ENCODE measurements at places on chromosomes 16 and 17.
A peak's percentile ranks its signal among the peaks of the same experiment; 100 is the strongest.

DNA sequence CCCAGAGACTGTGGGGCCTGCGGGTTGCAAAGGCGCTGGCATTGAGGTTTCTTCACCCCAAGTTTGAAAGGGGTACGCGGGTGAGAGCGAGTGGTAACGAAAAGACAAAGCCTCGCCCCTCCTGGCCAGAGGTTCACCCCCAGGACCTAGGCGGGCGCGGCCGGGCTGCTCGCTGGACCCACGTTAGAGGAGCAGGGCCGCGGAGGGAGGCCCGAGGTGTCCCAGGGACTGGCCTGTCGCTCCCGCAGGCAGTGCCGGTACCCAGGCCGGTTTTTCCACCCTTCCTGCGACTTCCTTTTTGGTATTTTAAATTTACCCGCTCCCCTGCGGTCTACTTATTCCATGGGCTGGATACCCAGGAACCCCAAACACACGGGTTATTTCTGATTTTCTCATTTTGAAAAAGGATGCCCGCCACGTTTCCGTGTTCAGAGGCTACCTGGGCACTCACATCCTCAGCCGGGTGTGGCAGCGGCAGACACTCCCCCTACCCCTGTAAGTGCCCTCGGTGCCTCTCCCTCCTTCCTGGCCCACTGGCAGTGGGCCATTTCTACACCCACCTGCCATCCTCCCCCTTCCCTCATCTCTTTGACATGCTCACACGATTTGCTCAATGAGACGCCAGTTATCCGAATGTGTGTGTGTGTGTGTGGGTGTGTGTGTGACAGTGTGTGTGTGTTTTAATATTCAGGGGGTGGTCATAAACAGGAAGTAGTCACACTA lies 1.6 kb upstream of the FOXL1 start:
- no peak for DNase-seq

DNA sequence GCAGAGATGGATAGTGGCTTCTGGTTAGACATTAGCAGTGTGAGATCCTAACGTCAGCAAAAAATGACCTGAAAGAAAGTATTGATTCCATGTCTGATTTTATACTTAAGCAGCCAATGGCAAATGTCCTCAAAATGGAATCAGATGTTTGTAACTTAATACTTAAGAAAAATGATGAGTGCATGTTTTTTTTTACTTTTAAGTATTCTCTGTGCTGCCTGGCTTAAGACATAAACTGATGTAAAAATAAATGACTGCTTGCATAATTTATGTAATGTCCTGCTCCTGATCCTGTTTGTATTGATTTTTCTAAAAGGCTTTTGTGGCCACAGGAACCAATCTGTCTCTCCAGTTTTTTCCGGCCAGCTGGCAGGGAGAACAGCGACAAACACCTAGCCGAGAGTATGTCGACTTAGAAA lies 7.4 kb downstream of the CBFB start:
- peak; percentile 79 for DNase-seq

DNA sequence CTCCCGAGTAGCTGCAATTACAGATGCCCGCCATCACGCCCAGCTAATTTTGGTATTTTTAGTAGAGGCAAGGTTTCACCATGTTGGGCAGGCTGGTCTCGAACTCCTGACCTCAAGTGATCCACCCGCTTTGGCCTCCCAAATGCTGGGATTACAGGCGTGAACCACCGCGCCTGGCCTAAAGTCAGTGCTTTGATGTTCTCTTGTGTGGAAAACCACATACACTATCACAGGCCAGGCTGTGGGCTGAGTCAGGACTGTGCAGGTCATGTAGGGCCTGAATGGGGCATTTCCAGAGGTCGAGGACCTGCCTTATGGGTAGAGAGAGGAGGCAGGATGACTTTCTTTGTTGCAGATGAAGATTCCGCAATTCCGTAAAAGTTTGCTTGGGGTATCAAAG lies 5.1 kb upstream of the MT3 start:
- no peak for DNase-seq

DNA sequence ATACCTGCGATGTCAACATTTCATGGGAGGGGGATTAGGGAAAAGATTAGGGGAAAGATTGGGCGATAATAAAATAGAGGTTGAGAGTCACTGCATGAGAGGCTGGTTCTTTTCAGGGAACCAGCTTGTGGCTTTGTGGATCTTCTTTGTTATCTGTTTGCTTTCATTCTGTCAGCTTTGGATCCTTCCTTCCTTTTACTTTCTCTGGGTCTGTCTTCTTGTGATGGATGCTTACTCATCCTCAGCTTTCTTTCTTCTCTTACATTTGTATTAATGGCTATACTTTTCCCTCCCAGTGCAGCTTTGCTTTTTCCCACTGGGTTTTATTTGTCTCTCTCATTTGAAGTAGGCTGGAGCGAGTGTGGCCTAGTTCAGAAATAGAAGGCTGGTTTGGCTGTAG lies 47.1 kb downstream of the RPTOR start:
- DNase-seq: no peak

GRCh38 chr17:71735893-71736292 lies 384.9 kb upstream of the SOX9 start:
- no peak for DNase-seq

DNA sequence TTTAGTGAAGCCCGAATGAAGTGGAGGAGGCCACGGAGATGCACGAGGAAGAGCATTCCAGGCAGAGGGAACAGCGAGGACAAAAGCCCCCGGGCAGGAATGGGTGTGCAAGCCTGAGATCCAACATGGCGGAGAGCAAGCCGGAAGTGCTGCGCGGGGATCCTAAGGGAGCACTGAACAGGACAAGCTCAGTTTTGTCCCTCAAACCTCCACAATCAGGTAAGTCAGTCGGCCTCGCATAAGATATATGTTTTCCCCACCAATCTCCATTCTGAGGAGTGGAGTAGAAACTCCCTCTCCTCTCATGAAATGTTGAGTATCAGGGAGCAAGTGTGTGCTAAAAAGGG lies 32.9 kb upstream of the USP22 start:
- no peak for DNase-seq

DNA sequence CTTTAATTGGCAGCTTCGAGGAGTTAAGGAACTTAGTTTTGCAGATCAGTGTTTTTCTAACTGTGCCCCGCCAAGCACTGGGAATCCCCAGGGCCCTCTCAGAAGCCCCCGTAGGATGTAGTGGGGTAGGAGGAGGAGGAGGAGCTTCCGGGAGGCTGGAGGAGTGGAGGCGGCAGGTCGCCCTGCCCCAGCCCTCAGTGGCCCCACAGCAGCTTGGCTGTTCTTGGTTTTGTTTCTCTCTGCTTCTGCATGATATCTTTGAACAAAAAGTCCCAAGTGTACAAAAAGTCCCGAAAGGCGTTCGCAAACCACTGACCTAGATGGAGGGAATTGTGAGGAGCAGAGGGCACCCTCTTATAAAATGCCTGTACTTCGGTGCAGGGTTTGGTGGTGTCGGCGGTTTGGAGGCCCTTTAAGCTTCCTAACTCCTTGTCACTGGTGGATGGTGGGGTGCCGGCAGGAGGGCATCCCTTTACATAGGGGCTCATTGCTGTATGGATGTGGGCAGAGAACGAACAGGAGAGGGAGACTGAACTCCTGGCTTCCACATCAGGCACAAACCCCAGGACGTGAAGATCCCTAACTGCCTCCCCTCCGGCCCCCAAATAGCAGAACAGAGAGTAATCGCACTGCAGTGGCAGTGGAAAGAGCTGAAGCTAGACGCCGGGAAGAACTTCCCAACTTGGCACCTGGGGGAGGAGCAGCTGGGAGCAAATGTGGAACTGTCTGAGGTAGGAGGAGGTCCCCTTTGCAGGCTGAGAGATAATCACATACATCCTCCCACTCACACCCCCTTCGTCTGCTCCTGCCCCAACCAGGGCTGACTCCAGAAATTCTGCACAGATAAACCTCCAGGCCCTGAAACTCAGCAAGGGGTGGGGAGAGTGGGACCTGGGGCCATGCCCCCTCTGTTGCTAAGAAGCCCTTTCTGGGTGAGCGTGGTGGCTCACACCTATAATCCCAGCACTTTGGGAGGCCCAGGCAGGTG lies 20.1 kb downstream of the EPOP start:
- DNase-seq: no peak

GRCh38 chr17:39903158-39903884 lies 15.1 kb downstream of the GSDMB start:
- DNase-seq: no peak

DNA sequence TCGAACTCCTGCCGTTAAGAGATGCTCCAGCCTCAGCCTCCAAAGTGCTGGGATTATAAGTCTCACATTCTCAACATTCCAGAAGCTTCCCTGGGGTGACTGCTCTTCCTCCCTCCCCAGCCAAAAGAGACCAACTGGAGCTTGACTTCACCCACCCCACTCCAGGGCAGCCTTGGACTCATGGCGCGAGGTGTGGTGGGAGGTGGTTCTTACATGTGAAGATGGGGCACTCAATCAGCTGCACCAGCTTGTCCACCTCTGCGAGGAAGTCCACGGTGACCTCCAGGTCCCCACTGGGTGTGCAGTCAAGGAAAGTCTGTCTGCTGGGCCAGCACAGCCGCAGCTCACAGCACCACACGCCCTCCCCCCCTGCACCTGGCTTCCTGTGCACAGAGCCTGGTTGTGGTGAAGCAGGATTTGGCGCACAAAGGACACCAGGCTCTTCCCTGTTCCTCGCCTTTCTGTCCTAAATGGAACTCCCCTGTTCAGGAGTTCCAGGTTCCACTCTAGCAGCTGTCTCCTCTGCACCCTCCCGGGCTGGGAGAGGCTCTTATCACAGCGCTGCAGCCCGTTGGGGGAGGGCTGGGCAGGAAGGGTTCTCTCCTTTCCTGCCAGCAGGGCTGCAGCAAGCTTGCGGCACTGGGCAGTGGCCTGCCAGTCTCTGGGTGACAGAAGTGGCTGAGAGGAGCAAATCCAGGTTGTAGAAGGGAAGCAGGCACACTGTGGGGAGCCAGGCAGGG lies 9.6 kb upstream of the MTSS2 start:
- no peak for DNase-seq

GRCh38 chr17:1590029-1590746 lies 27.6 kb upstream of the PITPNA start:
- no peak for DNase-seq

- no peak for DNase-seq
Measured at GRCh38 chr17:56699186-56699894, 105.8 kb downstream of the NOG start.

- no peak for DNase-seq
Measured at GRCh38 chr17:75371339-75371738, 34.1 kb downstream of the GRB2 start.
